ENCODE measurements at places on chromosomes 13 and 19.

DNA sequence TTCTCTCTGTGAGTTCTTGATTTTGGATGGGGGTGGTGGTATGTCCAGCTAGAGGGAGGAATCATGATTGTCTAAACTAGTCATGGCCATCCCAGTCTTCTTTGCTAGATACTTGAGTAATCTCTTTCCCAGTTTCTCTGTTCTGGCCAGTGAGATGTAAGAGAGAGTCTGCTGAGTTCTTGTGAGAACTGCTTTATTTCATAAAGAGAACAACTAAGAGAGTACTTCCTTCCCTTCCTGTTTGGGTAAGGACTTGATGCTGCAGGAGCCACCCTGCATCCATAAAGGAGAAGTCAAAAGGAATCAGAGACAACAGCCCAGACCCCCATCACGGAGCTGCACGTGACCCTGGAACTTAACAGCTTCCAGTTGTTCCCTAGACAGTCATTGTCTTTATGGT lies 3.0 kb upstream of the RASL11A start:
- no peak for DNase-seq

DNA sequence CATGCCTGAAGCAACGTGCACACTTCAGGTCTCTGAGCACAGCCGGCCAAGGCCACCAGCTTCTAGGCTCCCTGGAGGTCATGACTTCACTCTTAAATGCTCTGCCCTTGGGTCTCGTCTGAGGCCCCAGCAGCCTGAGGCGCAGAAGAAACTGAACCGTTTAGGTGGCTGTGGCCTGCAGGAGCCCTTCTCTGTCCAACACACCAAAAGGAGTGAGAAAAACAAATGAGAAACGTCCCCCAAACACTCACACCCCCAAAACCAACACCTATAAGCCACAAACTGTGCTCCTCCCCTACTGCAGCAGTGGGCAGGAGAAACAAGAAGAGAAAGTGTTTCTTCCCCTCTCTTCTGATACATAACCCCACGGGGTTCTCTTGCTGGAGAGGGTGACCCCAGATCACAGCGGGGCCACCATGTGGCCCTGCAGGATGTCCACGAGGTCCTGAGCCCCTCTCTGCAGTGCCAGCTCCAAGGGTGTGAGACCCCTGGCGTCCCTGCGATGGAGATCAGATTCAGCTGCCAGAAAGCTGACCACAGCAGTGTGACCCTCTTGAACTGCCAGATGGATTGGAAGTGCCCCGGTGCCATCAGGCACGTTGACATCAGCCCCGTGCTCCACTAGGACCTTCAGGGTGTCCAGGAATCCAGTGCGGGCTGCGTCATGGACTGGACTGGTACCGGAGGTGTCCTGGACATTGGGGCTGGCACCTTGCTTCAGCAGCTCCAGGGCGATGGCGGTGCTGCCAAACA lies 1.0 kb upstream of the KRI1 start:
- peak; percentile 34 for DNase-seq

- peak; percentile 20 for DNase-seq
These were observed at the start of gene FFAR3 for GRCh38 chr19:35357867-35358573. Gene FFAR3 (plus strand): TSS chr19:35358460. CDS start chr19:35358891, 431 bp downstream.

- DNase-seq, result no peak
These were observed 75.9 kb downstream of the ZIC5 start for GRCh38 chr13:99895444-99896368.

GRCh38 chr13:38135592-38135991 lies 214.1 kb upstream of the UFM1 start:
- no peak for DNase-seq

DNA sequence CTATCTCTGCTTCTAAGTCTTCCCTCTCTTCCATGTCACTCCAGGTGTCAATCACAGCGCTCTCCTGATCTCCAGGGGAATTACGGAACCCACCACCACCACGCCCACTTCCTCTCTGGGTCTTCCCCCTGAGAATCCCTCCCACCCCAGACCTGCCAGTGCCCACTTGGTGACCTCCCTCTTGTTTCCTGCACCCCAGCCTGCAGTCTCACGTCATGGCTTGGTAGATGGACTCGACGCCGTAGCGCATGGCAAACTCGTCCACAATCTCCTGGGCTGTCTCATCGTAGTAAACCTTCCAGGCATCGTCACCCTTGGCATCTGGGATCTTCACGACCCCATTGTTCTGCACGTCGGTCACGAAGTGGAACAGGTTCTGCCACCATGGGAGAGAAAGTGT lies 47.0 kb downstream of the UNC13A start:
- no peak for DNase-seq

DNA sequence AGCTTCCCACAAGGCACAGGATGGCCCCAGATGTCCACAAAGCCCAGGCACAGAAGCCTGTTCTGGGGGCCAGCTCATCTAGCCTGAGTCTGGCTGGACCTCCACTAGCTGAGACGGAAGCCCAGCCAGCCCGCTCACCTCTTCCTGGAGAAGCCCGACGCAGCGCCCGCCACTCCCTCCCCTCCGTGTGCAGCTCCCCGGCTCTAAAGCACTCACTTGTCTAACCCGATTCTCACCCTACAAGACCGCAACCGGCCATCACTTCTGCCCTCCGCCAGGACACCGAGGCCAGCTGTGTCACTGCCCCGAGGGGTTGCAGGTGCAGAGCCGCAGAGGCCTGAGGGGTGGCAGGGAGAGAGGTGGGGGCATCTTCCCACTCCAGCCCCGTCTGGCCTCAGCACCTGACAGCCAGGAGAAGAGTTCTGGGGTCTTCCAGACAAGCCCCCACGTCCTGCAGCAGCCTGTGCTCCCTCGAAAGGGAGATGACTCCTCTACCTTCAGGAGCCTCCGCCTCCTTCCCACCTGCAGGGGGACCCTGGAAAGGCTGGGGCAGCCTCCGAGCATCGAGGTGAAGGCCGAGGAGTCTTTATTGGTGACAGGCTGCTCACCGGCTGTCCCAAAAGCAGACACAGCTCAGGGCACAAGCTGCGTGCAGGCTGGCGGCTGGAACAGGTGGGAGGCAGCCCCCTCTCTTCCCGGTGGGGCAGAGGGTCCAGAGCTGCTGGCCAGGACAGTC lies 5.9 kb upstream of the DIRAS1 start:
- DNase-seq, result no peak
